ENCODE measurements at places on chromosomes 11 and 22. TPM values are rescaled to one million over a fixed set of nuclear protein-coding genes. Genes with fewer than 3 reads are reported as not detected.

DNA sequence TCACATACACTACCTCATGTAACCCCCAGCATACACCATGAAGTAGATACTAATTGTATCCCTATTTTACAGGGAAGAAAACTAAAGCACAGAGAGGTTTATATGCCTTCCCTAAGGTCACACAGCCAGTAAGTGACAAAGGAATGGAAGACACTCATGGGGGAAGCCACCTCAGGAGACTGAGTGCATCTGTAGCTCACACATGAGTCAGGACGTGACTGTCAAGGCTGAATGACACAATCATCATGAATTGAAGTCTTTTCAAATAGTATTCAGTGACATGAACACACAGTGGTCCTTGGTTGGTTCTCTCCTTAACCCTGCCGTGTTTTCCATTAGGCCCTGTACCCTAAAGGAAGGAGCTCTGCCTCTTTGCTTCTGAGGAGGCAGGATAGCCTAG, 463.0 kb downstream of the NTM start:
- DNase-seq: no peak

- no peak for DNase-seq
Observed at GRCh38 chr22:47207387-47207786, 444.9 kb downstream of the TBC1D22A start.

The C11orf97 gene
- polyA plus RNA-seq: 0.25 TPM

DNA sequence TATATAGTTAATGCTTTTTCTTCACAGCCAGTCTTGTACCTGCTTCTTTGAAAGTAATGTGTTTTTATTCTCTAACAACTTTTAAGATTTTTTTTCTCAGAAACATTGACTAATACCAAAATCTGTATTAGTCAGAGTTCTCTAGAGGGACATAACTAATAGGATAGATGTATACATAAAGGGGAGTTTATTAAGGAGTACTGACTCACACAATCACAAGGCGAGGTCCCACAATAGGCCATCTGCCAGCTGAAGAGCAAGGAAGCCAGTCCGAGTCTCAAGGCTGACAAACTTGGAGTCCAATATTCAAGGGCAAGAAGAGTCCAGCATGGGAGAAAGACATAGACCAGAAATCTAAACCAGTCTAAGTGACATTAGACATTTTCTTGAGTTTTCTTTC, 140.0 kb downstream of the RAB38 start:
- no peak for DNase-seq

- DNase-seq: no peak
Observed at GRCh38 chr11:87097582-87097981, 59.8 kb downstream of the TMEM135 start.

The TBX10 gene
- polyA plus RNA-seq: not detected

DNA sequence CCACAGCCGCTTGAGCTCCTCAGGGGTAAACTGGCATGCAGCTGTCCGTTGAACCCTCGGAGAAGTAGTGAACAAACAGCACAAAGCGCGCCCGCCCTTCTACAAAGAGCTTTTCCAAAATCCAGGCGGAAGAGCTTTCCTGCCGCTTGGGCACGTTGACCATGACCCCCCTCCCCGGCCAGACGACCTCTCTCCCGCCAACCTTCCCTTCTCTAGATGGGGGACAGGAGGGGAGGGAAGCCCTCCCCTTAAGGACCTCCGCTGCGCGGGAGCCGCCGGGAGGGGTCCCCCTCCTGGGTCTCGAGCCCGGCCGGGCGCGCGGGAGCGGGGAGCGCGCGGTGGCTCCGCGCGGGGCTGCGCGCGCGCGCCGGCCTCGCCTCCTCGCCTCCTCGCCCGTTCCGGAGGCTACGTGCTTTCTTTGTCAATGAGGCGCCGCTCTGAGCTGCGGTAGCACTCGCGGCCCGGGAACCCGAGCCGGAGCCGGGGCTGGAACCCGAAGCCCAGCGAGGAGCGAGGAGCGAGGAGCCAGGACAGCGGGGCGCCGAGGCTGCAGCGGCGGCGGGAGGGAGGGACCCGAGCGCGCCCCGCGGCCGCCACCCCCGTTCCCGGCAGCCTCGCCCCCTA, 118.6 kb downstream of the HIPK3 start:
- no peak for DNase-seq

- no peak for DNase-seq
Observed at GRCh38 chr11:14669499-14669898, 25.9 kb downstream of the PDE3B start.

The MFNG gene
- polyA plus RNA-seq: 6.3 TPM

DNA sequence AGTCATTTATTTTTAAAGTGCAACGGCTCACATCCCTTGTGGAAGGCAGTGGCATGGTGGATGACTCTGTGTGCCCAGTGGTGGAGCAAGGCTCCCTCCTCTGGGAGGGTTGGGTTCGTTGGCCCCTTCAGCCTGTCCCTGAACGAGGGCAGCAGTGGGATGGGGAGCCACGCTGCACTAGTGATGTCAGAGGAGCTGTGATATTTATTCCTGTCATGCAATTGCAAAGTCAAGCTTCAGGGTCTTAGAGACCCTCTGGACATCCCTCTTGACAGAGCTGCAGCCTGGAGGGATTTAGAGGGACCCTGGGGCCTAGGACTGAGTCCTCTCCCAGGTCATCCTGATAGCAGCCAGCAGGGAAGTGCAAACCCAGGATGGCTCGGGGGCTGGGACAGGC, 78.2 kb upstream of the NARS2 start:
- DNase-seq: no peak

- no peak for DNase-seq
Observed at GRCh38 chr11:36266767-36267166, 22.5 kb downstream of the COMMD9 start.

- no peak for DNase-seq
Observed at GRCh38 chr11:118105657-118106305, 19.0 kb upstream of the SMIM35 start.

- DNase-seq: no peak
Observed at GRCh38 chr11:126090452-126090851, 27.8 kb upstream of the CDON start.

DNA sequence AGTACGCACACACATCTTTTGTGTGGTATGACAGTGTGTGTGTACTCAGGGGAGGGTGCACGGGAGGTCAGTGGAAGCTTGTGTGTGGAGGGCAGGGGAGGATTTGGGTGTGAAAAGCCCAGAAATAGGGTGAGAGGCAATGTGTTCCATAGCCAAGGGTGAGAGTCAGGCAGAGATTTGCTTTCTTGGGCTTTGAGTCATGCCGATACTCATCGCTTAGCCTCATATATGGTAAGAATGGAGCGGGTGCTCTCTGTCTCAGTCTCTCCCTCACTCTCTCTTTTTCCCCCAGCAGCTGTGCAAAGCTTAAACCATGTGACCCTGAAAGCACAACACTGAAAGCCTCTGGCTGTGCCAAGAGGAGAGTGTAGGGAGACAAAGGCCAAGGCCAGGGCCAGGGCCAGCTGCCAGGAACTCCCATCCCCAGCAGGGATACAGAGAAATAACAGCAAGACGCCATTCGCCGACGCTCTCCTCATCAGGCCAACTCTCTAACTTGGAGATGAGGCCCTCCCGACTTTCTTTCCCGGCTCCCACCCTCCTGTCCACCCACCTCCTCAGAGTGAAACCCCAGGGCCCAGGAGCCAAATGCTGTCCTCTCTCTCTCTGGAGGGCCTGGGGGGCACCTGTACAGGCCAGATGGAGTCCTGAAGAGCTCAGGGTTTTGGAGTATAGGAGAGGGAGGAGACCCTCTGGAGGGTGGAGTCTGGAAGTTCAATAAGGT, 20.3 kb upstream of the MICAL3 start:
- DNase-seq: no peak

GRCh38 chr11:64566042-64566914, 24.7 kb upstream of the SLC22A12 start:
- peak; percentile 68 for DNase-seq

The OR52I2 gene
- not detected for polyA plus RNA-seq

DNA sequence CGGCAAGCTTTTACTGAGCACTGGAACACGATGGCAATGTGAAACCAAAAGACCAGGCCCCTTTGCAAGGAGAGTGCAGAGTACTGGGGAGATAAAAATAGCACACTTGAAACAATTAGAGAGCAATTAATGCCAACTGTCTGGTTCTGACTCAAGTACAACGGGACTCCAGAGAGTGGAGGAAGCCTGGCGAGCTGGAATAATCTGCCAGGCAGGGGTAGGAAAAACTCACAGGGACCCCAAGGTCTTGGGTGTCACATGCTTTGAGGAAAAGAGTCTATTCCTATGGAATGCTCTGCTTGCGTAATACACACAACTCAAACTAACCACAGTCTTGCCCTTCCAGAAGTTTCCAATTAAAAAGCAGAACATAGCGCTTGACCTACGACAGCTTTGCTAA, 113.0 kb upstream of the CLMP start:
- no peak for DNase-seq

The TCN2 gene
- 52.7 TPM for polyA plus RNA-seq

The FCHSD2 gene
- 47.2 TPM for polyA plus RNA-seq

The NRXN2 gene
- polyA plus RNA-seq: 12.0 TPM
